ENCODE measurements at places on chromosomes 5 and 9.

GRCh38 chr5:54296386-54296785, 14.0 kb downstream of the ARL15 start:
- no peak for DNase-seq

GRCh38 chr5:79070350-79070667, 742 bp downstream of the BHMT2 start:
- no peak for DNase-seq

DNA sequence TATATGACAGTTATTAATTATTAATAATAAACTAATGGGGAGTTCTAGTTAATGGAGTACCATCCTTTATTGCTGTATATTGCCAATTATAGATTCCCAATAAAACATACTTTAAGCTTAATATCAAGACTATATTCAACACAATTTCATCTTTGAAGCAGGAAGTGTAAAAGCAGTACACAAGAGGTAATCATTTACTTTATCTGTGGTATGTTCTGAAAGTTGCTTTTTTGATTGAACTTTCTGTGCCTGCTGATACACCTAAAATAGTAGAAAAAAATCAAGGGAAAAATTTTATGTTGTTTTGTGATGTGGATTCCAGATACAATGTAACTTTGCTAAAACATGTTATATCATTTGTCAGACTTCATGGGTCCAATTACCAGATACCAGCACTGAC, 58.0 kb downstream of the ACO1 start:
- DNase-seq = no peak

- no peak for DNase-seq
These were observed 83.9 kb downstream of the SPOCK1 start for GRCh38 chr5:137415231-137415681.

DNA sequence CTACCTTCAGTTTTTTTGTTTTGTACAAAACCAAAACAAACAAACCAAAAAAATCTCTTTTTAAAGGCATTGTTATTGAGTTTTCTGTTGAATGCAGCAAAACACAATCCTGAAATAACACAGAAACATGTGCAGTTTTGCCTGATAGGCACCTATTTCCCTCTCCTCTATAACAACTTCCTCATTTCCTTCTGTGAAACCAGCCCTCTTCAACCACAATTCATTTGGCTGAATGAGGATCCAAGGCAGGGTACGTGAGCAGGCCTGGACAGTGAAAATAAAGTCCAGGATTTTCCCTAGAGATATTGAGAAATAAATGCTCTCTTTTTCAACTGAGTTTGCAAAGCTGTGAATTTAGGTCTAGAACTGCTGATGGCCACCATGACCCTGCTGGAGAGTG, 134.8 kb upstream of the LARP1 start:
- no peak for DNase-seq

- DNase-seq = no peak
These were observed 1.9 kb downstream of the HDAC3 start for GRCh38 chr5:141634720-141635119.

GRCh38 chr9:84111726-84112125, 131.1 kb downstream of the RMI1 start:
- DNase-seq = no peak

- no peak for DNase-seq
These were observed 2.3 kb upstream of the SLC9A3 start for GRCh38 chr5:526456-527088.

GRCh38 chr5:100505984-100506670, 29.0 kb upstream of the FAM174A start:
- DNase-seq = no peak

- DNase-seq = no peak
These were observed 39.5 kb upstream of the ADAMTS16 start for GRCh38 chr5:5100635-5101034.

- no peak for DNase-seq
These were observed 304.0 kb downstream of the PJA2 start for GRCh38 chr5:109105631-109106267.

- DNase-seq = no peak
These were observed 130.1 kb upstream of the LARP1 start for GRCh38 chr5:154625031-154625430.

- no peak for DNase-seq
These were observed 177.2 kb downstream of the TMEM232 start for GRCh38 chr5:110549301-110549700.

- peak; percentile 62 for DNase-seq
These were observed 13.1 kb downstream of the GPRIN1 start for GRCh38 chr5:176596689-176597416.

- no peak for DNase-seq
These were observed 537 bp downstream of the C8G start for GRCh38 chr9:136945333-136946227.

GRCh38 chr9:131826966-131827525, 87.2 kb upstream of the RAPGEF1 start:
- no peak for DNase-seq

DNA sequence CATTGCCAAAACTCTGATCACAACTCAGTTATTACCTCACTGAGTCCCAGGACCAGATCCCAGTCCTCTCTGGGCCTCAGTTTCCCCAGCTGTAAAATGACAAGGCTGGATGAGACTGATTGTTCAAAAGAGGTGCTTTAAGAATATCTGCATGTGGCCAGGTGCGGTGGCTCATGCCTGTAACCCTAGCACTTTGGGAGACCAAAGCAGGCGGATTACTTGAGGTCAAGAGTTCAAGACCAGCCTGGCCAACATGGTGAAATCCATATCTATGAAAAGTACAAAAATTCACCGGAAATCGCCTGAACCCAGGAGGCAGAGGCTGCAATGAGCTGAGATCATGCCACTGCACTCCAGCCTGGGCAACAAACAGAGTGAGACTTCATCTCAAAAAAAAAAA, 8.3 kb downstream of the ATOX1 start:
- no peak for DNase-seq

- no peak for DNase-seq
These were observed 38.5 kb downstream of the UBTD2 start for GRCh38 chr5:172245046-172245445.

DNA sequence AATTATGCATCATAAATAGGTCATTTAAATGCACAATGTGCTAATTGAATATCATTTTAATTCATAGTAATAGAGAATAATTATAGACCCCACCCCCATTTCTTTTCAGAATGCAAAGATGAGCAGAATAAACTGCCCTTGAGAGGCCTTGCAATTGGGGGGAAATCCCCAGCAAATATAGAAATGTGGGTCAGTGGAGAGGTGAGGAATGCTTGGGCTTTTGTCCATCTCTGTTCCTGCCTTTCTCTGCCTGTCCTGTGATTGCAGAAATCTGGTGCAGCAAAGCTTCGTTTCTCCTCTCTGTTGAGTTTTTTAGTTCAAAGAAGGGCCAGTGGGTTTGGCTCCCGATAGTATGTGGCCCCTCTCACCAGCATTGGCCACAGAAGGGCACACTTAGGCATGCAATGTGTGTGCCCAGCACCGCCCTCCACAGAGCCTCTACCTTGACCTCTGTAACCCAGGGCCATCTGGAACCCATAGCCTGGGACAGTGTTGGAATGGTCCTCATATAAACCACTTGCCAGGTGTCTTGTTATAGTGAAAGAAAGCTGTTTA, 164.2 kb downstream of the SEMA6A start:
- no peak for DNase-seq

DNA sequence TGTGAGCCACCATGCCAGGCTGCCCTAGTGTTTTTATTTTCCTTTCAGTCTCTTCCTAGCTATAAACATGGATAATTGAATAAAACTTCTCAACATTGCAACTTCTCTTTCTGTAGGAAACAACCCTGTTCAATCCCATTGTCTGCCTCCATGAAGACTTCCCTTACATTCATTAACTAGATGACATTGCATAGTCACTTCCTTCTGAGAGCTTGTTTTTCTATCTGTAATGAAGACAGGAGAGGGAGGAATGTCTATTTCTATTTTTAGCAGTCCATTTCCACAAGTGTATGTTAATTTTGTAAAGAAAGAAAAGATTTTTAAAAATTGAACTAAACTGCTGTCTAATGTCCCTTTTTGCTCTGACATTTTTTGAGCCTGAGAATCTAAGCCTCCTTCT, 55.6 kb upstream of the MELK start:
- no peak for DNase-seq

DNA sequence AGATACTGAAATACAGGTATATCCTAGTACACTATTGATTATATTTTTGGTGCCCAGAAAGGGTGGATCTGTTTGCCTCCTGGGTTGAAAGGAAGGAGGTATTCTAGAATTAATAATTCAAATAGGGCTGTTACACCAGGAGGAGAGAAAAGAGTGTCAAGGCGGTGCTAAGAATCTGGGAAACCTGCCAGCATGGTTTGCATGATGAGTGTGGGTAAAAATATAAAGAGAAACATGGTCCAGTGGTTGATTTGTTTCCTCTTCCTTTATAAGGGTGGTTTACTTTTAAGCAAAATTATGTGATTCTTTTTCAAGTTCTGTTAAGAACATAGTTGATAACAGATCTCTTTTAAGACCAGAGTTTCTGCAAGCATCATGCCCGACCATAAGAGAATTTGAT, 69.4 kb upstream of the NFIB start:
- DNase-seq = no peak

DNA sequence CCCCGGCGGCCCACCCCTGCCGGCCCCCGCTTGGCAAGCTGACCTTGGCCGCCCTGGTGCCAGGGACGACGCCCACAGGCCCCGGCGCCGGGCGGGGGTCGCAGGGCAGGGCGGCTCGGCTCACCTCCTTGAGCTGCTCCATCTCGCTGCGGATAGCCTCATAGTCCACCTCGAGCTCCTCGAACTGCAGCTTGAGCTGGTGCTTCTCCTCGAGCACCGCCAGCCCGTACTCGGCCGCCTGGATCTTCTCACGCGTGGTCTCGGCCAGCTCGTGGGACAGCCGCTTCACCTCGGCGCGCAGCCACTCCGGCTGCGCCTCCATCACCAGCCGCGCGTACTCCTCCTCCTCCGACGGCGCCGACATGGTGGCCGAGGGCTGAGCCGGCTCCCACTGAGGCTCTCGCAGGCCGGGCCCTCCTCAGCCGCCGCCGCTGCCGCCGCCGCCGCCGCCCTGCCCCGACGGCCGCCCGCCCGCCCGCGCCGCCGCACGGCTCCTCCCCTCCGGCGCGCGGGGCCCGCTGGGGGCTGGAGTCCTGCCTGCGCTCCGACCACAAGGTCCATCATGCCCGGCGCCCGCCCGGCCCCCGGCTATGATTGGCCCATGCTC, at the start of gene BICD2:
BICD2 (minus strand) TSS at position 453 of the 607 bp plus-strand sequence; CDS start at position 364, 89 bp downstream.
- no peak for DNase-seq

DNA sequence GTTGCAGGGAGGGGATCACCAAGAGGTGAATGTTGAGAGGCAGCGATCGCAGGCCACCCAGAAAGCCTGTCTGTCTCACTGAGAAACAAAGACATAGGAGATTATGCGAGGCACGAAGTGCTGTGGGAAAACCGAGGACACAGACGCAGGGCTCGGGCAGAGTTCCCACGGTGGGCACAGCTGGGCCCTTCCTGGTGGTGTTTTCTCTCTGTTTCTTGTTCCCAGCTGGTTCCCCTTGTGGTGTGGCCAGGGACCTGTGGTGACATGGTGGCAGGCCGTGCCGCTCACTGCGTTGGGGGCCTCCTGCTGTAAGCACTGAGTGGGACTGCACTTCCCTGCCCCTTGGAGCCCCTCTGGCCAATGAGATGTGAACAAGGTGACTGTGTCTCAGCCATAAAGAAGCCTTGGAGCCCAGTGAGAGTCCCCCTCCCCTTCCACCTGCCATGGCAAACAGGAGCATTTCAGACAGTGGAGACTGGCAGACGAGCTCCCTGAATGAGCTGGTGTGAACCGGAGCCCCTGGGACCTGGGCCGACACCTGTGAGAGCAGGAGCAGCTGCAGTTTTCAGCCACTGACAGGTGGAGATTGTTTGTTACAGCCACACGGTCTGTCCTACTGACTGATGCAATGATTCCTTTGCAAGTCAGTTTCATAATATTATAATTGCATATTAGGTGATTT, 13.2 kb upstream of the IRX4 start:
- no peak for DNase-seq

- DNase-seq = no peak
These were observed 92.4 kb upstream of the JAK2 start for GRCh38 chr9:4892501-4893194.

GRCh38 chr5:129767927-129768380, 20.1 kb downstream of the MINAR2 start:
- DNase-seq = peak; percentile 89

DNA sequence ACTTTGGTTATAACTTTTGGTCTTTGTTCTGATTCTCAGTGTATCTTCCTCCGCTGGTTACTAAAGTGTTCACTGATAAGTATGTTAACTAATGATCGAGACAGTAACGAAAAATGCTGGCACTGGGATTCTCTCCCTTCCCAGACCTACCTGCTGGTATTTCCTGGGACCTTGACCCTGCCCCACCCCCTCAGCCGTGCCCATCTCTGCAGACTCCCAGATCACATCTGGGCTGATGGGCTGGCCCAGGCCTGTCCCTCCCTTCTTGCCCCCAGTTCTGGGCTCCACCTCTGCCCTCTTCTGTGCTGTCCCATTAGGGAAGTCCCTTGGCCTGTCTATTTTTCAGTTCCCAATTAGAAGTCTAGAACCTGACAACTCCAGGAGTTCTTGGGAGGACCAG, 46.9 kb downstream of the NEURL1B start:
- DNase-seq = no peak

GRCh38 chr5:74212336-74212735, 428.2 kb downstream of the ENC1 start:
- DNase-seq = peak; percentile 13

DNA sequence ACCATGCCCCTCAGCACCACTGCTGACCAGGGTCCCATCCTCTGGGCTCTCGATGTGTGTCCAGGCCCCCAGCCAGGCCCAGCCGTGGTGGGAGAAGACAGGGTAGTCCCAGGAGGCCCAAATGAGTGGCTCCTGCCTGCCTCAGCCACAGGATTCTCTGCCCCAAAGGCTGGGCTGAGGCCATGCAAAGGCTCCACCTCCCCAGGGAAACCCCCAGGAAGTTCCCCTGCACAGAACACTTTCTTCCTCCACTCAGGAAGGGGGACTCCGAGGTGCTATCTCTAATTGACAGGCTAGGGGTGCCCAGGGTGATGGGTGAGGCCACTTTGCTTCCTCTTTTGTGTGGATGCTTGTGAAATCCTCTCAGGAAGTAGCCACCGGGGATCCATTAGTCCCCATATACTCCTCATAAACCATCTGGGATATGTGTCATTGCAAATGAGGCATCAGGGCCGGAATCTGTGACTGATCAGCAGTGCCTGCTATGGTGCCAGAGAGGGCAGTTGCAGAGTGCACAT, 23.1 kb upstream of the TDRD7 start:
- peak; percentile 70 for DNase-seq

- no peak for DNase-seq
These were observed 730 bp downstream of the WWC1 start for GRCh38 chr5:168291964-168292785.

DNA sequence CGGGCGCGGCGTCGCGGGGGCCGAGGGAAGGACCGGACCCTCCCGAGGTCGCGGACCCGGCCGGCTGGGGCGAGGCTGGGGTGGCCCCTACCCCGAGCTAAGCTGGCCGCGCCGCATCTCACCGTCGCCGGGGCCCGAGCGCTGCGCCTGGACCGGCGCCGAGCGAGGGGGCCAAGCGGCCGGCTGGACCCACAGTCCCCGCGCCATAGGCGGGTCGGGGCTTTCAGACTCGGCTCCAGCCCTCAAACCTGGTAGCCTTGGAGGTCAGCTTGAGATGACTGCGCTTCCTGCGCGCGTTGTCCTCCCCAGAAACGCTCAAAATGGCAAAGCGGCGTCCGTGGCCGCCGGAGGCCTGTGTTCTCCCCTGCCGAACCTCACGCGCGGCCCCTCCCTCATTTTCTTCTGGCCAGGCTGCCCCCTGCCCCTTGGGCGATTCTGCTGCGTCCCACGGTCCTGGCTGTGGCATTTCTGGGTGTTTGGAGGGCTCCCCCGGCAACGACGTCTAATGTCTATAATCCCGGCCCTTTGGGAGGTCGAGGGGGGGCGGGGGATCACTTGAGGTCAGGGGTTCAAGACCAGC, 8.7 kb upstream of the GRIN1 start:
- DNase-seq = no peak

- DNase-seq = no peak
These were observed 3.5 kb downstream of the NRARP start for GRCh38 chr9:137298401-137299202.

Data from activated CD4-positive, alpha-beta T cell treated with anti-CD3 and anti-CD28 coated beads, Interleukin-2, amount 50 U/mL, for 16 hours (primary cell).